ENCODE measurements at places on chromosomes 12 and 14.

- no peak for DNase-seq
These were observed 778 bp downstream of the AGAP2 start for GRCh38 chr12:57737467-57738460.

DNA sequence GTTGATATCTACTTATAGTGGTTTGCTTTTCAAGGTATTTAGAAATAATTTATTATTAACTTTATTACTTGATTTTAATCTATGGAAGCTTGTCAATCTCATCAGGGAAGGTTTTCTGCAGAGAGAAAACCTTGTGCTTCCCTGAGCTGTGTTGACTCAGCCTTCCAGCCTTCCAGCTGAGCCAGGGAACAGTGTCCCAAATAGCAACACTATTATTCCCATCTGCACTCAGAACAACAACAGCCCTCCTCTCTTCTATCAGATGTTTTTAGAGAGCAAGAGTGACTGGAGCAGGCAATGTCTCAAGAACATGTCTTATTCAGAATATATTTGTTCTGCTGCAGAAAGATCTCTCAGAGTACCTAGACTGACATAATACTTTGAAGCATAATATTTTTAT, 389.9 kb upstream of the GARIN6 start:
- DNase-seq, result no peak

GRCh38 chr14:35374263-35374712, 30.3 kb downstream of the NFKBIA start:
- DNase-seq, result peak; percentile 94

- peak; percentile 45 for DNase-seq
These were observed 46.0 kb upstream of the PLBD1 start for GRCh38 chr12:14613718-14614117.

DNA sequence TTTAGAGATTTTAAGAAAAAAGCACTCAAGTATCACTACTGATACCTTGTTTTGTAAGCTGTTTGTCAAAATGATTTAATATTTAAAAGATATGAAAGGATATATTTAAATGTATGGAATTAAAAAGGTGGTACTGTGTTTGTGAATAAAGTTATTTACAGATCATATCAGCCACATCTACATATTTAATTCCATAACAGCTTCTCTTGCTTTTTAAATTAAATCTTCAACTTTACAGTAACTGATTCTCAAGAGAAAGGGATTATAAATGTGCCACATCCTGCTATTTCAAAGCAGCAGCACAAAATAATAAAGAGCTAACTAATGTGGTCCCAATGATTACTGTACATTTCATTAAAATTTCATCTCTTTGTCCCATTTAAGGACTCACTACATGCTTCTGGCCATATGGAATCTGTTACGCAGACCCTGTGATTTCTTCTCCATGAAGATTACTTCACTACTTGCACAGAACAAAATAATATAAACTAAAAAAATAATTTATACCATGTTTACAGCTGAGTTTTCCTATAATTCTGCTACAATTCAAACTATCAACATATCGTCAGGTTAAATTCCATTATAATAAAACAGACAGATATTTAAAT, 117.8 kb downstream of the MED13L start:
- DNase-seq, result no peak

DNA sequence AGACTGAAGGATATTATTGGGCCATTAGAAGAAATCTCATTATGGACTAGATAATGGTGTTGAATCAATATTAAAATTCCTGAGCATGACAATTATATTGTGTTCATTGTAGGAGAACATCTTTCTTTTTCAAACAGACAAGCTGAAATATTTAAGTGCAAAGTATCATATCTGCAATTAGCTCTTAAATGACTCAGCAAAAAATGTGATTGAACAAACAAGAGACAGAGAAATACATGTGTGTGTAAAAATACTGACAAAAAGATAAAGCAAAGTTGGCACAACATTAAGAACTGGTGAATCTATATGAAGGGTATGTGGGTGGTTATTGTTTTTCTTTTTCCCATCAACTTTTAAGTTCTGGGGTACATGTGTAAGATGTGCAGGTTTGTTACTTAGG, 9.5 kb downstream of the CEP290 start:
- no peak for DNase-seq

DNA sequence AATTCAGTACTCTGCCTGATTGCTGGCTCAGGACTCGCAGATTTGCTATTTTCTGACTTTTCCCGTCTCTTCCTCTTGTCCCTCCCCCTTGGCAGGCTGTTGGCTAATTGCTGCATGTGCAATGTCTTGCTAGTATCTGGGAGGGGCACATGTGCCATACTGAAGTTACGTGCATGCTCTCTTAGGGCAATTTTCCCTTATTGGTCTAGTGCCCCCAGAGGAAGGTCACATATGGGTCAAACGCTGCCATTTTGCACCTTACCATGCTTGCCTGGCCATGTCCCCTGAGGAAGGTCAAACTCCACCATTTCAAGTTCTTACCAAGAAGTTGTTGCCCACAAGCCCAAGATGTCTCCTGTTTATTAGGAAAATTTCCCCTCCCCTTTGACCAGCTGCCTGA, 13.9 kb upstream of the ERC1 start:
- DNase-seq, result peak; percentile 29

- DNase-seq, result no peak
These were observed 1.7 kb downstream of the CDK17 start for GRCh38 chr12:96398424-96399119.

DNA sequence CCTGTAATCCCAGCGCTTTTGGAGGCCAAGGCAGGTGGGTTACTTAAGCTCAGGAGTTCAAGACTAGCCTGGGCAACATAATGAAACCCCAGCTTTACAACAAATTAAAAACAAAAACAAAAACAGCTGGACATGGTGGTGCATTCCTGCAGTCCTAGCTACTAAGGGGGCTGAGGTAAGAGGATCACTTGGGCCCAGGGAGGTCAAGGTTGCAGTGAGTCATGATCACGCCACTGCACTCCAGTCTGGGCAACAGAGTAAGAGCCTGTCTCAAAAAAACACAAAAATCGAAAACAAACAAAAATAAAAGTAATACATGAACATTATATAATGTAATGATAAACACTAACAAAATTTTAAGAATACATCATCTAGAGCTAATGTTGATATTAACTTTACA, 46.2 kb upstream of the GRIP1 start:
- DNase-seq, result no peak

DNA sequence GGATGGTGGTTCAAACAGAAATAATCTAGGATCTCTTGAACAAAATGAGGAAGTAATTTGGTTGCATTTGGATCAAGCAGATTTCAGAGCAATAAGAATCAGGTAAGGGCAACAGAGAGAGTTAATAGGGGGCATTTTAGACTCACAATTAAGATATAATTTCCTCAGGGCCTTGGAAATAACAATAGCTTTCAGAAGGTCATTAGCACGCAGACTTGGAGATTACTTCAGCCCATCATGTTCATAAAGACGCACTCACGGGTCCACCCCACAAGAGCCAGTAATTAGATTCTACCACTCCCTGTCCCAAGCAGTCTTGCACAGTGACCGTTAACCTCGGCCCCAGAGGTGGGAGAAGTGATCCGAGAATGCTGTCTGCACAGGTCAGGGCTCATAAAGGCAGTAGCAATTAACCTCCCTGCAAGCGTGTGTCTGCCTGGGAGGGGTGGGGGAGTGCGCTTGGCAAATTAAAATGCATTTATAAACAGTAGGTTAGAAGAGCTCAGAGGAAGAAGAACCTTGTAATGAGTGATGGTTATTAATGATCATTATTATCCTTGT, 125.7 kb upstream of the CCDC196 start:
- no peak for DNase-seq

DNA sequence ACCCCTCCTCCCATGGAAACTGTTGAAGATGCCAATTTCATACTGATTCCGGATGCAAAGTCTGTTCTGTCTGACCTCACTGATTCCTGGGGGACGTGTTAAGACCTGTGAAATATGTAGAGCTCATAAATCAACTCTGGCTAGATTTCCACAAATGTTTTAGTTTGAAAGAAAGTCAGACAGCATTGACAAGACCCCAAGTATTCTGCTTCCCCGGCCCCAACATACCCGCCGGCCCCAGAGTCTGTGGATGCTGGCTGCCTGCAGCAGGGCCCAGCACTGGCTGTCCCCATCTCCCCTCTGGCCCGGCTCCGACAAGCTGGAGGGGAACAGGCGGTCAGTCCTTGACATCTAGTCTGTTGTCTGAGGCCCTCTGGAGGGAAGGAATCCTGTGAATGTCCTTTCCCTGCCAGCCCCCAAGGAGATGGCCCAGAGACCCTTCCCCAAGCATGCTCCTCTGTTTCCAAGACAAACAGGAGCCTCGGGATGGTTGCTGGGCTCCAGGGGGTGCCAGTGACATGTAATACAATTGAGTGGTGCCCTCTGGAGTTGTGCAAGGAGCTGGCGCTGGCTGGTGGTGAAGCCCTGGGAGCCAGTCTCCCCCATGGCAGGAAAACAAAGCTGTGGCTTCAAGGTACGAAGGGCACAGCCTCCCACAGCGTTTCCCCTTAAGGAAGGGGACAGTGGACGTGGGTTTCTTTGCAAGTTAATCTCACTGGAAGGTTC, 22.3 kb downstream of the FBLN5 start:
- DNase-seq, result no peak

- DNase-seq, result no peak
These were observed 619.4 kb upstream of the ATP2B1 start for GRCh38 chr12:90327793-90328743.

DNA sequence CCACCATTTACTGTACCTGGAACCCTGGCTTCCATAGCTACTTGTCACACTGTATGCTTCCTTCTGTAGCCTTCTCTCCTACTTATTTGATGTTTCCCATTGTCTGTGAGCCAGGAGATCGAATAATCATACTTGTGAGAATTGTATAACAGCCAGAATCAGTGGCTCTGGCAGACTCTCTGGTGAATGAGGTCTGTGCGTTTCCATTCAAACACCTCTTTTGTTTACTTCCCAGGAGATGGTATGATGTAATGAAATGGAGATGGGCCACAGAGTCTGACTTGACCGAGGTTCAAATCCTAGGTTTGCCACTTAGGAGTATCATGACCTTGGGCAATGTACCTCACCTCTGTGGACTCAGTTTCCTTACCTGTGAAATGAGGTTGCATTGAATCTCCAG, 35.7 kb upstream of the CLMN start:
- no peak for DNase-seq

DNA sequence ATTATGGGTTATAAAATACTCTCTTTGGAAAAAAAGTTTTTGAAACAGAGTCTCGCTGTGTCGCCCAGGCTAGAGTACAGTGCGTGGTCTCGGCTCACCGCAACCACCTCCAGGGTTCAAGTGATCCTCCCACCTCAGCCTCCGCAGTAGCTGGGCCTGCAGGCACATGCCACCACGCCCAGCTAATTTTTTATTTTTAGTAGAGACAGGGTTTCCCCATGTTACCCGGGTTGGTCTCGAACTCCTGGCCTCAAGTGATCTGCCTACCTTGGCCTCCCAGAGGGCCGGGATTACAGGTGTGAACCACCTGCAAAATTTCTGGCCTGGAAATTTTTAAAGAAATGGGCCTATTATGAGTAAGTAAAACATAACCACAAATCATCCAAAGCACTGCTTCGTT, 3.8 kb downstream of the USP15 start:
- no peak for DNase-seq

DNA sequence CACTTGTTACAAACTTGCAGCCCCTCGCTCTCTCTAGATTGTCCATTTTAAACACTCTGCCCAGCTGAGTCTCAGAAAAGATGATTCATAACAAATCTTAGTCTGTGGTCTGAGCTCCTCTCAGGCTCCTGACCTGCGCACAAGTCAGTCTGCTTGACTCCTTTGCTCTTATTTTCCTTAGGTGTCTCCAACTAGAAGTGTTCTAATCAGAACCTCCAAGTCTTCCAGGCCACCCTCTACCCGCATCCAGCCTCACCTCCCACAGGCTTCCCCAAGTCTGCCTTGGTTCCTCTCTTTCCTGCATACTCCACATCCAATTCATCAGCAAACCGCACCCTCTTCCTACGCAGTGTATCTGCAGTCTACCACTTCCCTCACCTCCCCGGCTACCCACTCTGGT, 42.4 kb upstream of the BDKRB2 start:
- DNase-seq, result no peak

DNA sequence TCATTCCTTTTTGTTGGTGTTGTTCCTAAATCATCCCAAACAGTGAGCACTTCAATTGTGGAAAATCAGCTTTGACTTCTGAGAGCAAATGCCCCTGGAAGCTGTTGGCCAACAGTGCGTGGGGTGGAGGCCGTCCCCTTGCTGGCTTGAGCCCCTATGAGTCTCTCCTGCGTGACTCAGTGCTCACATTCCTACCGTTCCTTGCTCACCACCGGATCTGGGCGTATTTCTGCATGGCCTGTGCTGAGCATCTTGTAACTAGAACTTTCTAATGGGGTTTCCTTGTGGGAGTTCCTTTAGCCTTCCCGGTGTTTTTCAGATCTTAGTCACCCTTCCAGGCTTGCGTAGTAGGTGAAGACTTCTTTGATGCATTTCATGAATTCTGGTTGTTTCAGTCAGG, 14.7 kb downstream of the SERPINA1 start:
- no peak for DNase-seq

- DNase-seq, result peak; percentile 23
These were observed 152.0 kb downstream of the NDUFA12 start for GRCh38 chr12:94851396-94852028.

- DNase-seq, result no peak
These were observed 459 bp downstream of the ITGA7 start for GRCh38 chr12:55707219-55707671.

GRCh38 chr14:75392686-75393641, 34.9 kb upstream of the JDP2 start:
- DNase-seq, result no peak

DNA sequence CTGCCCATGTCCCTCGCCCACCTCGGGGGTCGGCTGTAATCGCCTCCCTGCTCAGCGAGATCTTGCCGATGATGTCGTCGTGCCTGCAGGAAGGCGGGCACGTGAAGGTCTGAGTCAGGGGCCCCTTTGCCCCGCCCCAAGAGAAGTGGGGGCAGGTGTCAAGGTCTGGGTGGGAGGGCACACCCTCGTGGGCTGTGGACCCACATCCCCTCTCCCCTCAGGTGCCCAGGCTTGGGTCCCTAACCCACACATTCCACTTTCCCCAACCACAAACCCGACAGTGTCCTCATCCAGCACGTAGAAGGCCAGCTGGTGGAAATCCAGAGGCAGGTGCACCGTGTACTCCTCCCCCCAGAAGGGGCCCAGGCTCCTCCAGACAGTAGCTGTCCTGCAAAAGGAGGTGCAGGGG, 7.8 kb downstream of the RASAL1 start:
- no peak for DNase-seq

- no peak for DNase-seq
These were observed 100.2 kb downstream of the KIF26A start for GRCh38 chr14:104238424-104239184.

GRCh38 chr14:104973135-104973384, 5.1 kb downstream of the AHNAK2 start:
- DNase-seq, result no peak

GRCh38 chr14:71739273-71739990, 192.8 kb upstream of the RGS6 start:
- no peak for DNase-seq

DNA sequence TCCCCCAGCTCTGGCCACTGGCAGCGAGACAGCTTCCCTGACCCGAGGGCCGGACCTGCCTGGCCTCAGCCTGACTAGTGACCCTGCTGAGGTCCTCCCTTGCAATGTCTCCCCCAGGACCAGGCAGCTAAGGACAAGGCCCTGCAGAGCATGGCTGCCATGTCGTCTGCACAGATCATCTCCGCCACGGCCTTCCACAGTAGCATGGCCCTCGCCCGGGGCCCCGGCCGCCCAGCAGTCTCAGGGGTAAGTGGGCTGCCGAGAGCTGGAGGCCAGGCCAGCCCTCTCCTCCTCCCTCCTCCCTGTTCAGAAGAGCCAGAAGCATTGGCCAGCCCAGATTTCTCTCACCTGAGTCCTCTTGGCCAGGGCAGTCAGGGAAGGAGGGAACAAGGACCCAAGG, 58.1 kb downstream of the TEAD4 start:
- DNase-seq, result no peak

GRCh38 chr14:93099196-93099595, 16.5 kb downstream of the ITPK1 start:
- DNase-seq, result no peak
